ENCODE measurements at places on chromosomes 11 and 22.

GRCh38 chr11:126410649-126411048 is 55.2 kb downstream of the ST3GAL4 start:
- no peak for DNase-seq

GRCh38 chr11:106288822-106289387 is 211.4 kb downstream of the AASDHPPT start:
- DNase-seq, result no peak

GRCh38 chr11:65102142-65103095 is 6.4 kb downstream of the VPS51 start:
- no peak for DNase-seq

GRCh38 chr22:30566125-30566524 is 8.3 kb downstream of the GAL3ST1 start:
- no peak for DNase-seq

DNA sequence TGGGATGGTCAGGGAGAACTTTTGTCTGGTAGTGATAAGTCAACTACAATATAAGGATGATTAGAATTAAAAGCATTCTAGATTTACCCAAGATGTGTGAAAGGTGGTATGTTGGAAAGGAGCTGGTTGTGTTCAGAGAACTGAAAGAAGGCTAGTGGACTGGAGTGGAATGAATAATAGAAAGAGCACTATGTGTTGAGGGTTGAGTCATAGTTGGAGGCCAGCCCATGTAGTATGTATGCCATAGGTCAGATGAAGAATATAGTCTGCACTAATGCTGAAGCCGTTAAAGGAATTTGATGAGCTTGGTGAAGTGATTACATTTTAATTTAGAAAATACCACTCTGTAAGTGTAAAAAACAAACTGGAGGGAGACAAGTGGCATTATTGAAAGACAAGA is 514.1 kb downstream of the CNTN5 start:
- no peak for DNase-seq

GRCh38 chr11:119673052-119673758 is 55.8 kb downstream of the NECTIN1 start:
- no peak for DNase-seq

- DNase-seq, result no peak
Measured at GRCh38 chr11:96205460-96205809, 137.6 kb downstream of the MAML2 start.

DNA sequence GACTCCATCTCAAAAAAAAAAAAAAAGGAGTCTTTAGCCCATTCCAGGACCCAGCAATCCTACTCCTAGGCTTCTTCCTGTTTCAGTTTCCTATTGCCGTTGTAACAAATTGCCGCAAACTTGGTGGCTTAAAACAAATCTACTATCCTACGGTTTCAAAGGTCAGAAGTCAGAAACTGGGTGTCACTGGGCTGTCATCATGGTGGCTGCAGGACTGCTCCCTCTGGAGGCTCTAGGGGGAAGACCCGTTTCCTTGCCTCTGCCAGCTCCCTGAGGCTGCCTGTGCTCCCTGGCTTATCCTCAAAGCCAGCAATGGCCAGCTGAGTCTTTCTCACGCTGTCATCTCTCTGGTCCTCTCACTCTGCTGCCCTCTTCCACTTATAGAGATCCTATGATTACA is 8.7 kb upstream of the DAGLA start:
- no peak for DNase-seq

GRCh38 chr11:69511358-69512055 is 30.0 kb downstream of the LINC01488 start:
- DNase-seq, result no peak

DNA sequence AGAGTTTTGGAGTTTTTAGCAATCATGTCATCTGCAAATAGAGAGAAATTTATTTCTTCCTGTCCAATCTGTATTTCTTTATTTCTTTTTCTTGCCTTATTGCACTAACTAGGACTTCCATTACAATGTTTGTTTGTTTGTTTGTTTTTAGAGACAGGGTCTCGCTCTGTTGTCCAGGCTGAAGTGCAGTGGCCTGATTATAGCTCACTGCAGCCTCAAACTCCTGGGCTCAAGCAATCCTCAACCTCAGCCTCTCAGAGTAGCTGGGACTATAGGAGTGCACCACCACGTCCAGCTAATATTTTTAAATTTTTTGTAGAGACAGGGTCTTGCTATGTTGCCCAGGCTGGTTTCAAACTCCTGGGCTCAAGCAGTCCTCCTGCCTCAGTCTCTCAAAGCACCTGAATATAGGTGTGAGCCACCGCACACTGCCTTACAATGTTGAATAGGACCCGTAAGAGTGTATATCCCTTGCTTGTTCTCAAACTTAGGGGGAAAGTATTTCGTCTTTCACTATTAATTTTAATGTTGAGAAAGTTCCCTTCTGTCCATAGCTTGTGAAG is 29.6 kb upstream of the MAPK1 start:
- DNase-seq, result no peak

- no peak for DNase-seq
Measured at GRCh38 chr22:30398685-30399680, 2.2 kb downstream of the SEC14L2 start.

- DNase-seq, result no peak
Measured at GRCh38 chr22:28798810-28799605, 1.4 kb downstream of the XBP1 start.

GRCh38 chr11:19929655-19930054 is 217.0 kb downstream of the NAV2 start:
- DNase-seq, result no peak

GRCh38 chr22:36411589-36412258 is 24.0 kb upstream of the MYH9 start:
- peak; percentile 45 for DNase-seq

GRCh38 chr22:39901565-39902146 is 772 bp downstream of the GRAP2 start:
- DNase-seq, result no peak

DNA sequence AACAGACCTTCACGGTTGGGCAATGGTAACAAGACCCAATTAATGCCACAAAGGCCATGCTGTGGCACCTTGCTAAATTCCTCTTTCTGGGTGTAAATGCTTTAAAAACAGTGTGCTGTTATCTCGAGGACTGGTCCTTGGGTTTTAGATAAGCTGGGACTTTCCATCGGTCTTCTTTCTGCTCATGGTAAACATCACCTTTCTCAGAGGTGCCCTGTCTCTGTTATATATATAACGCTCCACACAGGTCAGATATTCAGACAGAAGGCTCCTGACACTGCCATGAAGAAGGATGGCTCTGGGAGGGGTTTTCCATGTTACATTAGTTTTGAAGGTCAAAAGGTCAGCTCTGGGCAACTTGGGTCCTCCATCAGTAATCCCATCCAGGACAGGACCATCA is 151.6 kb downstream of the BBOX1 start:
- DNase-seq, result no peak

GRCh38 chr11:116730601-116731000 is 42.2 kb downstream of the BUD13 start:
- DNase-seq, result no peak

GRCh38 chr11:106288057-106288456 is 210.6 kb downstream of the AASDHPPT start:
- no peak for DNase-seq

Measured in stimulated activated CD8-positive, alpha-beta memory T cell treated with anti-CD3 and anti-CD28 coated beads, Interleukin-7, amount 100 ng/mL, for 48 hours (primary cell).